ENCODE measurements at places on chromosomes 7 and 10.

DNA sequence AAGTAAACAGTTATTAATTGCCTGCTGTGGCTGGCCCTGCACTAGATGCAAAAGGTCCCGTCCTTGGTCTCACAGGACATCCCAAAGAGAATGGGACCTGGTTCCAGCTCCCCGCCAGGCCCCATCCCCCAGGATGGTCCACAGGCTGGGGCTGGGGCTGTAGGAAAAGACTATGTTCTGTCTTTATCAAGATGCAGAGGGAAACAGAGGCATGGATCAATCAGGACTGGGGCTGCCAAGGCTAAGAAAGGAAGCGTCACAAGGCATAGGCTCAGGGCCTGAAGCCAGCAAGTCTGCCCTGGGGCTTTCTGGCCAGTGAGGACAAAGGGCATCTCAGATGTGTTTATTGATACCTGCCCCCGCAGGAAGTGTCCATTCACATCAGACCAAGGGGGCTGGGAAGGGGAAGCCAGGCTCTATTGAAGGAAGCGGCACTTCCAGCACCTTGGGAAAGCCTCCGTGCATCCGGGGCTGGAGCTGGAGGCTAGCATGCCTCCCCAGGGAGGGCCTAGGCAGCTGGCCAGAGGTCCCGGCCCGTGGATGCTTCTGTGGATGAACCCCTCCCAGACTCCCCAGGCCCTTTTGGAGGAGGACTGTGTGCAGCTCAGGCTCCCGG is 5.8 kb downstream of the VSIR start:
- DNase-seq = no peak

GRCh38 chr7:131100357-131101054 is 227.2 kb upstream of the MKLN1 start:
- DNase-seq = no peak

DNA sequence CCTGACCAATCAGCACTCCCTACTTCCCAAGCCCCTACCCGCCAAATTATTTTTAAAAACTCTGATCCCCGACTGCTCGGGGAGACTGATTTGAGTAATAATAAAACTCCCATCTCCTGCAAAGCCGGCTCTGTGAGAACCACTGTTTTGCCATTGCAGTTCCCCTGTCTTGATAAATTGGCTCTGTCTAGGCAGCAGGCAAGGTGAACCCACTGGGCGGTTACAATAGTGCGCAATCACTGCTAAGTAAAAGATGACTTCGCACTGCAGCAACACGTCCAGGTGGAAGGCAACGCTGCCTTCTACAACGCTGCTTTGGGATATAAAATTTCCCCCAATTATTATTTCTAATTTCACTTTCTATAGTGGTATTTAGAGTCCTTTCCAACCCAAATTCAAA is 8.9 kb downstream of the SLC37A3 start:
- DNase-seq = no peak

- no peak for DNase-seq
Observed at GRCh38 chr7:70627461-70627860, 504.5 kb upstream of the GALNT17 start.

- no peak for DNase-seq
Observed at GRCh38 chr10:22612318-22612717, 102.1 kb downstream of the PIP4K2A start.

- no peak for DNase-seq
Observed at GRCh38 chr7:117894037-117894436, 20.8 kb upstream of the CTTNBP2 start.

DNA sequence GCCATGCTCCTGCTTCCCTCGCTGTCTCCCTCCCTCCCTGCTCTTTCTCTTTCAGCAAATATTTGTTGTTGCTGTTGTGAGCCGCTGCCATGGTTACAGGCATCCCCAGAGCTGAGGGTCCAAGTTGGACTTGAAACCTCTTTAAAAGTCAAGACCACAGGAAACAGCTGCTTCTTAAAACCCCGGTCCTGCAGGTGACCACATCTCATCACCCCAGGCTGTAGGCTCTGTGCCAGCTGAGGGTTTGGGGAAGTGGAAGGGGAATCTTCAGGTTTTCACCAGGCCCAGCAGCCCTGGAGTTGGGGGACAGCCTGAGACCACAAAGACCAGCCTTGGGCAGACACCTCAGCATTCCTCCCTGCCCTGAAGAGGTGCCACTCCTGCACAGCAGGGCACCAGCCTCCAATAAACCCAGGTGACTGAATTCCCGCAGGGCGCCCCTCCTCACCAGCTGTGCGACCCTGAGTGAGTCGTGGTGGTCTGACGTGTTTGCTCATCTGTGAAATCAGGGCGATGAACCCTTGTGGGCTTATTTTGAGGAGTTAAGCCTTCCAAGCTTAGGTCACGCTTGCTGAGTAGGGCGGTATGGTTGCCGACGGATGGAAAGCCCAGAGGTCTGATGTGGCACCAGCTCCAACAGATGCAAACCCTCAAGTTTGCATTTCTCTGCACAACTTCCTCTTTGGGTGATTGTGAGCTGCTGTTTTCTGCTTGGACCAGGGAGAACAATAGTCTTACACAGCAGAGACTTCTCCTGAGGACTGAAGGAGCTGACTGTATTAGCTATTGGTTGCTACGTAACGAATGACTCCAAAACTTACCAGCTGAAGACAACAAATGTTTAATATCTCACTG is 24.8 kb downstream of the NPTX2 start:
- DNase-seq = peak; percentile 23

- no peak for DNase-seq
Observed at GRCh38 chr10:110843796-110844616, 27.7 kb upstream of the PDCD4 start.

DNA sequence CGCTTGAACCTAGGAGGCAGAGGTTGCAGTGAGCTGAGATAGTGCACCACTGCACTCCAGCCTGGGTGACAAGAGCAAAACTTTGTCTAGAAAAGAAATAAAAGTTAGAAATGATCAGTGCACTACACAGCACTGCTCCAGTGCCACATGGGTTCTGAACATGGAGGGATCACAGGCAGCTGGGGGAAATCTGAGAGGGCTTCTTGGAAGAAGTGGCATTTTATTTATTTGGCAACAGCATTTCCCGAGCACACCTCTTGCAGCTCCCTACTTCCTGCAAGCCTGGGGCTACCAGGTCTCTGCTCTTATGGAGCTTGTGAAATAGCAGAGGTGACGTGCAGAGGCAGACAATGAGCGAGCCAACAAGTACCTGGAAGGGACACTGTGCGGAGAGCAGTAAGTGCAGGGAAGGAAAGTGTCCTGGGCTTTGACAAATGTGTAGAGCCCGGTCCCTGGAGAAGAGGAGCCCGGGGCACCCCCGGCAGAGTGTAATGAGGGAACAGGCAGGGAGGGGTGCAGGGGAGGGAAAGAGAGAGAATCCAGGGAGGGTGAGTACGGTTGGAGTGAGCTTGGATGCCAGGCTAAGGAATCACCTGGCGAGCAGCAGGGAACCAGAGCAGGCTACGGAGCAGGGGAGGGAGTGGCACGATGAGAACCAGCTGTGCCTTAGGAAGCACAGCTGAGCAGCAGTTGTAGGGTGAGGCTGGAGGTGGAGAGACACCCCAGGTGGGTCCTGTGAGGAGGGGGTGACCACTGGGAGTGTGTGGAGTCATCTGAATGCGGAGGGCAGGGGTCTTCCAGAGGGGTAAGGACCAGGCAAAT is 104.6 kb upstream of the CTBP2 start:
- no peak for DNase-seq

- DNase-seq = no peak
Observed at GRCh38 chr7:8481752-8482446, 48.5 kb downstream of the NXPH1 start.

DNA sequence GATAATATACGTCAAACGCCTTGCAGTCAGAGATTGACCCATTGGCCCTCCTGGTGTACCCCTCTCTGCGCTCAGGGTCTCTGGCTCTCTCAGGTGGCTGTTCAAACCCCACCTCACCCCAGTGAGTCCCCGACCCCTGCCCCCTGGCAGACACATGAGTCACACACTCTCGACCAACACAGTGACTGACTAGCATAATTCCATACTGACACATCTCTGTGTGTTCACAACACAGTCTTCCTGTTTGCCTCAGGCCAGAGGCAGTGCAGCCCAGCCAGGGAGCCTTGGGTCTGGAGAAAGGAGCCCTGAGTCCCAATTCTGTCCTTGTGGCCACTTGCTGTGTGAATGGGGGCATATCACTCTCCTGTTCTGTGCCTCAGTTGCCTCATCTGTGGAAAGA is 40.1 kb downstream of the PALD1 start:
- no peak for DNase-seq

DNA sequence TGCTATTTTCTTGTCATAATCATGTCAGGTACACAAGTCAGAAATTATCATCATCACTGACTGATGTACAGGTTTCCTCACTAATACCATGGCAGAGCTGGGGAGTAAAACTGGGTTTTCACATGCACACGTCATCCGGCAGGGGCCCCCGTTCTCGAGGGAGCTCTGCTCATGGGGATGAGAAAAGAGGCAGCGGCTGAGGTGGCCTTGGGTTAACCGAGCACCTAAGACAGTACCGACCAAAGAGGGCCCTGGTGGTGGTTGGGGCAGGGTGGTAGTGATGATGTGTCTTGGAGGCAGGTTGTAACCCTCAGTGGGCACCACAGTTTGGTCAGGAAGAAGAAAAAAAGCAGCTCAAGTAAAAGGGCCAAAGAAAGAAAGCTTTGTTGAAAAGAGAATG is 12.1 kb upstream of the TRPV6 start:
- no peak for DNase-seq

DNA sequence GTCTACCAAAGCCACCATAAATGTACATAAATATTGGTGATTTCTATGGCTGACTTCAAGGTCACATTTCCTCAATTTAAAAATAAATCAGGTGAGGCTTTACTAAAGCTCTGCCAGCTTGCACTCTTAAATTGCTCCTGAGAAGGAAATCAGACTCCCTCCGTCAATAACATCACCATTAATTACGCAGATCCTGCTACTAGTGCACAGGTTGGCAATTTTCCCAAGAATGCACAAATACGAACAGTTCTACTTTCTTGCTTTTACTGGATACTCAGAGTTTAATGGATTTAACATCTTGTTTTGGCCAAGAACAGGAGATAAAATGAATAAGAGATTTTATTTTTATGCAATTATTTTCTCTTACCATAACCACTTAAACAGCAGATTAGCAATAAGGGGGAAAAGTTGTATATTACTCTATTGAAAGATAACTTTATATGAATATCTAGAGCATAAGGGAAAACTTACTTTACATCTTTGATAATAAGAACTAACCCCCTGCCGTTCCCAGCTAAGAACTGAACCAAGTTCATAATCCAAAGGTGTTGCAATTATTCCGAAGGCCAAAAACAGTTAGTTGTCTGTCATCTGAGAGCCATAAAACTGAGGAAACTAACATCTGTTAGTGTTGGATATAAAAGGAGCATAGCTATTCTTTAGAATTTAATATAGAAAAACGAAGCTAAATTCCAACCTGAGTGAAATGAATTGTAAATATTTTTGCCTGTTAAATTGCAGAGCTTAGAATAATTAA is 140.5 kb downstream of the TWIST1 start:
- DNase-seq = no peak

GRCh38 chr7:43117861-43118260 is 5.4 kb downstream of the HECW1 start:
- DNase-seq = no peak

- DNase-seq = no peak
Observed at GRCh38 chr10:88960802-88961201, 8.2 kb upstream of the ACTA2 start.

DNA sequence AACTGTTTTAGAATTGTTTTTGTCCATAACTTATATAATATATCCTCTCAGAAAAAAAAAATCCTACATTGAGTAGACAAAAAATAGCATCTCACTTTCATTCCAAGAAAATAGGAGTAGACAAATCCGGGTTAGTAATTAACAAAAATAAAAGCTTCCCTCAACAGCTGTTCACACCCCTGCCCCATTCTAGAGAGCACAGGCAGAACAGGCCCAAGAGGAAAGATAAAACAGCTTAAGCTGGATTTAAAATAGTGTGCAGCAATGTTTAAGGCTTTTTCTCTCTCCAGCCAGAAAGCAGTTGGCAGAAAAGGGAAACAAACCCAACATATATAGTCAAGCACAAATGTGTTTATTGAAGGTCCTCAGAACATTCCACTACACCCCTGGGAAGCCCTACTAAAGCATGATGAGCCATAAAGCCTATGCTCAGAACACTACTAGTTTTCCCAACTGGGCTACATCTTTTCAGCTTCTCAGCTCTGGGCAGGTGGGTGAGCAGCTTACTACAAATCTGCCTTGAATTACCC is 189.9 kb downstream of the MTERF1 start:
- DNase-seq = no peak

DNA sequence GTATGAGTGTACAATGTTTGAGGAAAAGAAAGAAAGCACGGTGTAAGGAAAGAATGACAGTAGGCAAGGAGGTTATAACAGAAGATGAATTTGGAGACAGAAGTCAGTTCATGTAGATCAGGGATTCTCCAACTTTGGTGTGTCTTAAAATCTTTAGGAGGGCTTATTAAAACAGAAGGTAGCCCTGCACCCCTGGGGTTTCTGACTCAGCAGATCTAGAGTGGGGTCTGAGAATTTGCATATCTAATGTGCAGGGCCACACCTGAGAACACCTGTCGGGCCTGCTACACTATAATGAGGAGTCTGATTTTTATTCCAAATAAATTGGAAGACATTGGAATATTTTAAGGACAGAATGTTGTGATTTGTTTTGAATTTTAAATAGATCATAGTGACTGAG is 120.6 kb downstream of the RNF133 start:
- no peak for DNase-seq

GRCh38 chr10:66924674-66925345 is 1.0 kb upstream of the LRRTM3 start:
- no peak for DNase-seq

GRCh38 chr7:133861876-133862275 is 265.3 kb upstream of the LRGUK start:
- no peak for DNase-seq

GRCh38 chr7:8149222-8149621 is 112.7 kb downstream of the ICA1 start:
- DNase-seq = no peak
